Neuronal stem cell (in vitro differentiated cells): ENCODE measurements at places on chromosomes 13 and 19.

GRCh38 chr13:39210961-39211534 is 172.8 kb downstream of the NHLRC3 start:
- no peak for DNase-seq

DNA sequence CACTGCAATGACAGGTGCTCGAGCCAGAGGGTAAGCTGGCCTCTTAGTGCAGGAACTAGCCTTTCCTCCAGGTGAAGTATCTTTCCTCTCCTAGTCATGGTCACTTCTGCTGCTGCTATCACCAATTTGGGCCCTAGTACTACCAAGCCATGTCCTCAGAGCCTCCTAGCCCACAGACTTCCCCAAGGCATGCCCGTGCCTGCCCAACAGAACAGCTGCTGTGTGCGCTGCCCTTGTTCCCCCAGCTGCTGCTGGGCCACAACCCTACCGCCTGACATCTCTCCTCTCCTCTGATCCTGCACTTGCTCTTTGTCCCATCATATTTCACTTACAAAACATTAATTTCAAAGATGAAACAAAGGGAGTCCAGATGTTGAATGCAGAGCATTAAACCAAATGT is 168.5 kb upstream of the FREM2 start:
- no peak for DNase-seq

- DNase-seq: no peak
These were observed 8.5 kb downstream of the MED26 start for GRCh38 chr19:16619457-16619856.

GRCh38 chr19:55174425-55175116 is 5.5 kb downstream of the SYT5 start:
- DNase-seq: no peak
